ENCODE measurements at places on chromosomes 2 and 18.

GRCh38 chr18:13540477-13541182 lies 185.7 kb downstream of the FAM210A start:
- no peak for DNase-seq

- no peak for DNase-seq
These were observed 4.9 kb upstream of the IMP4 start for GRCh38 chr2:130337735-130338325.

DNA sequence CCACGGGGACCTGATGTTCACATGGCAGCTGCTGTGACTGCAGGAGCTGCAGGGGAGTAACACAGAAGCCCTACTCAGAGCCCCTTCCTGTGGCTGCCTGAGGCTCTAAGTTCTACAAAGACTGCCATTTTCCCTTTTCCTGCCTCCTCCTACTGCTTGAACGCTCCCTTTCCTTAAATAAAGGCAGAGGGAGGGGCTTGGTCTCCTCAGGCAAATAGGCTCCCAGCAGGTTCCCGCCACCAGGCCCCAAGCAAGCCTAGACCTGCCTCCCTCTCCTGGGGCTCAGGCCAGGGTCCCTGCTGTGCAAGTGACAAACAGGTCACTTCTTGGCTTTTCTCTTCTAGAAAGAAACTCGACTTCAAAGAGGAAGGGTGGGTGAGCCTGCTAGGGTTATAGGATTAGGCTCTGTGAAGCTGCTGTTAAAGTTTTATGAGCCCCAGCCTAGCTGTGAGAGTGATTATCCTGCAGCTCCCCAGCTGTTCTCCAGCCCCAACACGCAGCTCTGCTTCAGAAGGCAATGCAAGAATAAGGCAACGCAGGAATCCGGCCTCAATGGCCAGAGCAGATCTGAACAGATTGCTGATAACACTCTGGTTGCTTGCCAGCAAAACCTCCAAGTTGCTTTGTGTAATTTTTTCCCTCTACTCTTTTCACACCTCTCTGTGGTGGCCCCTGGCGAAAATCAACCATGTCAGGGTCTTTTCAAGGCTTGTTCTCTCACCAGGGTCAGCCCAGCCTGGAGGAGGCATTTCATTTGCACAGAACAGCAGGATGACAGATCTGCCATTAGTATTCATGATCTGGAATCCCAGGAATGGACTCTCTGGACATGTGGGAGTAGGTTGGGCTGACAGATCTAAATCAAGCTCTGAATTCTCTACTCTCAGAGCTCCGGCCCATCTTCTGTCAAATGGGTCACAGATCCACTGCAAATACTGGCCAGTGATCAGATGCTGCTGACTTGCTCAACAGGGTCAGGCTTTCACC lies 71.3 kb downstream of the MRO start:
- DNase-seq: no peak

DNA sequence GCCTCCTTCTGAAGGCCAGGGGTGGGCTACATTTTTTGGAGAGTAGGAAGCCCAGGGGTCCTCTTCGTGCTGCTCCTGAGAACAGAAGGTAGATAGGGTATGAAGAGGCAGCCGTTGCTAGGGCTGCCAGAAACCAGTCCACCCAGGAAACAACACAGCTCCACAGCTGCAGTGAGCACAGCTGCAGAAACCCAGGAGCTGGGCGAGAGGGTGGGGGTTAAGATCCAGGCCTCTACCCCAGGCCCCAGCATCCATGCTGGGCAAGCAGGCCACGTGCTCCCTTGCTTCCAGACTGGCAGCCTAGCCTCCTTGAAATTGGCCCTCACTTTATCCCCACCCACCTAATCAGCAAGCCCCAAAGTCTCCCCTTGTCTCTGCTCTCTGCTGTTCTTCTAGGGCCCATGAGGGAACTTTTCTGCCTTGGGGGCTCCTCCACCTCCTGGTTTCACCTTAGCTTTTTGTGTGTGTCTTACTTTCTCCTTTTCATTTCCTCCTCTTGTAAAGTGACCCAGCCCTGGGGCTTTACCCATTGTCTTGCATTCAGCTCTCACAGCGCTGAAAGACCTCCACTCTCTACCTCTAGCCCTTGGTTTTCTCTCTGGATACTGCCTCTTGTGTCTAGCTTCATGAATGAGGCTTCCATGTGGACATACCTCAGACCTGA lies 30.7 kb downstream of the STON1 start:
- no peak for DNase-seq

DNA sequence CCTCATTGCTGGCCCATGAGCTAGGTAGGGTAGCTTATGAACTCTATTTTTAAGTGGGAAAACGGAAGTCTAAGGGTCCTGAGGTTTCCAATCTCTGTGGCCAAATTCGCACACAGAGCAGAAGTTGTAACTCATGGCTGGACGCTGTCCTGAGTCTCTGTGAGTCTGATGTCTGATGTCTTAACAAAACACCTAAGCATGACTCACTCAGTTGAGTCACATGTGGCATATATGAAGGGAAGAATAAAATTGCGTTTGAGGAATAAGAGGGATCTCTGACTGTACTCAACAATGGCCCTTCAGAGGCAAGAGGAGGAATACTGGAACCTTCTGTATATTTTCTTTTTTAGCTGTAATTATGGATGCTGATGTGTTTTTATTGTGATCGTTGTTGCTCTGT lies 569.7 kb downstream of the RIT2 start:
- no peak for DNase-seq

DNA sequence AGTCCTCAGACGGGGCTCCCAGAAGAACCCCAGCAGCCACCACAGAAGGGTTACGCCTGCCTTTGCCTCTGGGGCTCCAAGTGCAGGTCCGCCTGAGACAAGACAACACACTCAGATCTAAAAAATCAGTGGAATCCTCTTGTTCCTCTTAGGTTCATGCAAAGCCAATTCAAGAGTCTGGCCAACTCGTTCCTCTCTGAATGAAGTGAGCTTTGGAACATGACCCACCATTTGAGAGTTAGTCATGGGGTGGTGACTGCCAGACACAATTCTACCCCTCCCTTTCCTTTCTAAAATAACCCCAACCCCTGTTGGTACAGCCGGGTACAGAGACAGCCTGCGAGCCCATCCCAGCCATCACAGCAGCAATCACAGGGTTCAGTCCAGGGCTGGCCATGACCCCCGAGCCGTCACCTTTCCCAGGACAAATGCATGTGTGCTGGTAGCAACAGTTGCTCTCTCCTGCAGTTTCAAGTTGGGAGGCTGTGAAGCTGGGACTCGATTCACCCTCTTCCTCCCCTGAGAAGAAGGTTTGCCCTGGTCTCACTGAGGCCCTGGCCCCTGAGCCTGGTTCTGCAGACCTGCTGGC lies 183.1 kb upstream of the SH3BP4 start:
- DNase-seq: no peak
